Hematopoietic multipotent progenitor cell treated with erythropoietin and hydrocortisone succinate and interleukin-3 and kit ligand, for 4 days (in vitro differentiated cells): ENCODE measurements at places on chromosomes 4 and X.

GRCh38 chr4:91092398-91092980 is 965.3 kb downstream of the CCSER1 start:
- no peak for DNase-seq

DNA sequence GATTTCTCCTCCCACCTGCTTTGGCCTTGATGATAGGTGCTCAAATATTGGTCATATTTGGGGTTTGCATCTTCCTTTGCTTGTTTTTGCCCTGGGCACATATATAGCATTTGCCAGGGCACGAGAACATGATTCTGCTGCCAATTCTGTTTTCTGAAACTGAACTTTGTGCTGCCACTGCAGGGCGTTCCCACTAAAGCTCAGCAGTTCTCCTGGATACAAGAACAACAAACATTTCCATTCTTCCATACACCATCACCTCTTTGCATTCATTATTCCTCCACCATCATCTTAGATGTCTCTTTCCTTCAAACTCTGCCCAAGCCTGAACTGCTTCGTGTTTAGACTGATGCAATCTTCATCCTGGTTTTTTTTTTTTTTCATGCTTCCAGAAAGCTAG is 36.3 kb upstream of the GATB start:
- DNase-seq: no peak

- no peak for DNase-seq
Observed at GRCh38 chr4:55546506-55546755, 278 bp downstream of the CLOCK start.

GRCh38 chr4:79682161-79682560 is 274.1 kb upstream of the GK2 start:
- DNase-seq: no peak

DNA sequence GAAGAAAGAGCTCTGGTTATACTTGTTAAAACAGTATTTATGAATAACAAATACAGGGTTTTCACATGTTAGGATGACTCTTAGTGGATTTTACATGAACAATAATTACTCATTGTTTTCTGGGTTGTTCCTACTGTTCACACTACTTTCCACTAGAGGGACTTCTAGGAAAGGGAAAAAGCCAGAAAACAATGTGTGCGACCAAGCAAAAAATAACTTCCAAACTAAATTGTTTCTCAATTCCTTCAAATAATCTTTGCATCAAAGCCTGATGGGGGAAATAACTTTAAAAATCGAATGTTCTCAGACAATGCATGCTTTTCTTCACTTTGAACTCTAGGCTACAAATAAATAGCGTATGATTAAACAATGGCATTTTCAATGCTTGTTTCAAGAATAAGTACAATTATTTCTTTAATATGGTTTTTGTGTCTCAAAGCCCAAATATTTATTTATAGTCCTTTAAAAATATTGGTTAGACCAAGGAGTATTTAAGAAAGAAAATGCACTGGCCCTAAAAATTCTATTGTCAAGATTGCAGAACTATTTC is 72.1 kb upstream of the ETNPPL start:
- DNase-seq: peak; percentile 72

DNA sequence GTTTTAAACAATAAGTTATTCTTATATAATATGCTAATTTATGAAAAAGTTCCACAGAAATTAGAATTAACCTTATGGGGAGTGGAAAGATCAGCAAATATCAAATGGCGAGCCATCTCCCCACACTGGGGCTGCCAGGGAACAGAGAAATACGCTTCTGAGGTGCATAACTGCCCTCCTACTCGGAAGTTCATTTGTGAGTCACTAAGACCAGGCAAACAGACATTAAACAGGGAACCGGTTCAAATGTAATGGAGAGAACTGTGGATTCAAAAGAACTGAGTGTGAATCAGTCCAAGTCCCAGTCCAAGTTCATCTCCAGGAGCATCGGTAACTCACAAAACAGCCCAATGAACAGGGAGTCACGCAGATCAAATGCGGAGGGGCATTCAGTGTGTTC is 11.4 kb upstream of the S100G start:
- no peak for DNase-seq

DNA sequence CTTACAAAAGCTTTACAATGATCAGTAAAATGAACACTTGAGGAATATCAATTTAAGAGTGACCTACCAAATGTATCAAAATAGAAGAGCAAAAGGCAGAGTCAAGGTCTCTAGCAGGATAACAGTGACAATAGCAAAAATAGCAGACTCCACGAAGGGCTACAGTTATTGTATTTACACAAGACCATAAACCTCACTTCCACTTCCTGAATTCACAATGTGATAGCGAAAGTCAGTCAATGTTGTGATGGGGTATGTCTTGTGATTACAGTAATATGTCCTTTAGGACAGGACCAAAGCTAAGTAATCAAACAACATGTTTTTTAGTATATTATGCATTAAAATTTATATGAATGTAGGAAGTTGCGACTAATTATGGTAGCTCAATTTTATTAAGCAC is 139.6 kb downstream of the IQCM start:
- DNase-seq: no peak
